ENCODE measurements at places on chromosomes 3 and 15.

- no peak for DNase-seq
Measured at GRCh38 chr3:127144631-127145030, 48.3 kb upstream of the PRR23E start.

DNA sequence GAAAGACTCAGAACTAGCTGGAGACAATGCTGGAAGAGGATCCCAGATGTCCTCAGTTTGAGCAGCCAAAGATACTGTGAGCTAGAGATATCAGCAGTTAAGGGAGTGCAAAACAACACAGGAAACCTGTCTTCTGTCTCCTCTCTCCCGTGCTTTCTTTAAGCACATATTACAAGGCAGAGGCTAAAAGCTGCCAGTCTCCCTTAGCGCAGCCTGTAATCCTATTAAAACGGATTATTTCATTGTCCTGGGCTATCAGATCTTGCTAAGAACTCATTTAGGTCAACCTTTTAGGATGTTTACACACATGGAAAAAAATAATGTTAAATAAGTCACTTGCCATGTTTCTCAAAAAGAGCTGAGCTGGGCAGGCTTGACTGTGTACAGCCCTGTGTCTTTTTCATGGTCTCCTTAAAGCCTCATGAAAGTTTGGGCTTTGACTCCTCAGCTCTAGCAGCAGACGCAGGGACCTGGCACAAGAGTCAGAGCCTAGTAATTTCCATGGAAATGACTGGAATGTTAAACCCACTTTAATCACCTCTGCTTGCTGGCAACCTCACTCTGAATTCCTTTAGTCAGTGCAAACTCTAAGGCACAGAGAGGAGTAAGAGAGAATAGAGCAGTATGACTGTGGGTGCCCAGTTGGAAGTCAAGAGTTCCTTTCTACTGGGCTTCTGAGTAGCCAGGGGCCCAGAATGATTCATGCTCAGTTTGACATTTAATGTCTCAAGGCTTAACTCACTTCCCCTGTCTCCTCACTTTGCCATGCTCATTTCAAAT lies 491.9 kb downstream of the NTRK3 start:
- DNase-seq, result no peak

DNA sequence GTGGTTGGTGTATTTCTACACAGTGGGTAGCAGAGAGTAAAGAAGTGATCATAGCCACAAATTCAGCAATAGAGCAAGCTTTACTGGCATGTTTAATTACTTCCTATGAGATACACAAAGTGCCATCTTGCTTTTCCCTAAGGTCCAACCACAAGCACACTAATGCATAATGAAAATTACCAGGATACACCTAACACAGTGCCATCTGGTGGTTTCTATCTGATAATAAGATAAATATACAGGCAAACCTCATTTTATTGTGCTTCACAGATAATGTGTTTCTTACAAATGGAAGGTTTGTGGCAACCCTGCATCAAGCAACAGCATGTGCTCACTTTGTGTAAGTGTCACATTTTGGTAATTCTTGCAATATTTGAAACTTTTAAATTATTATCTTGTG lies 223.0 kb downstream of the NSUN3 start:
- DNase-seq, result no peak

GRCh38 chr3:131735116-131735515 lies 232.3 kb upstream of the MRPL3 start:
- DNase-seq, result no peak

GRCh38 chr3:2714834-2715233 lies 395.3 kb downstream of the IL5RA start:
- no peak for DNase-seq

DNA sequence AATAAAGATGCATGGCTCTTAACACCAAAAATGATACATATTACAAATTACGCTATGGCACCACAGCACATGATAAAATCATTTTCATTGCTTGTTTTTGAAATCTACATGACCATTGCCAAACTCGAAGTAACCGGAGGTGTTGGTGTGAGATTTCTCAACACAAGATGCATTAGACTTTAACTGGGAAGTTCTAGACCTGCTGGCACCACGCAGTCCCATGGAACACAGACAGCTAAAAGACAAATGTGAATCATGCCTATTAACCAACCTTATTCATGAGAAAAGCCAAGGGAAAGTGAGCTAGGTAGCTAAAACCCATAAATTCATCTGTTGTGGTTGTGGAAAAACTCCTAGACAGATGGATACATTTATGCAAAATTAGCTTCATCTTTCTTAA lies 595.4 kb downstream of the FOXP1 start:
- DNase-seq, result no peak

GRCh38 chr15:64780600-64781156 lies 5.3 kb upstream of the RBPMS2 start:
- DNase-seq, result no peak

- DNase-seq, result no peak
Measured at GRCh38 chr3:72633534-72633933, 214.7 kb downstream of the SHQ1 start.

GRCh38 chr15:66405615-66406014 lies 18.9 kb downstream of the MAP2K1 start:
- no peak for DNase-seq

DNA sequence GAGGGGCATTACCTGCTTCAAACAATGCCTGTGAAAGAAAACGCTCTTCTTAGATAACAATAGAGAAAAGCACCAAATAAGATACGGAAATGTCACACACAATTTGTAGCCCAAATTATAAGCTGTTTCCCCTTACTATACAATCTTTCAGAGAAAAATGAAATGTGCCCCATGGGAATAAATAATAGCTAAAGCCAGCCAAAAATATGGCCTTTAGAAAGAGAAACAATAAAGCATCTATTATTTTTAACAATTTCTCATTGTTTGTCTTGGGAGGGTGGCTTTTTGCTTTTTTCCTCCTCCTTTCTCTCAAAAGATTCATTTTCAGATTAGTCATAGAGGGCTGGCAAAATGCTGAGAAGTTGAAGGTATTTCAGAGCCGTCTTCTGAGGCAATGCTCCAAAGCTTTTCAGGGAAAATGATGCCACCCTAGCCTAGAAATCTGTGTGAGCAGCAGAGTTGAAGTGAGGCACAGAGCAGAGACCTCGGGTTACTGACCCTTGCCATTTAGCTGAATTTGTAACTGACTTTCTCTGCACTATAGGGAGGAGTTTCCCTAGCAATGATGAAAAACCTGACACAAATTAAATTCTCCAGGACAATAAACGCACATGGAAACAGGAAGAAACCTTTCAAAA lies 86.3 kb upstream of the PRICKLE2 start:
- no peak for DNase-seq

GRCh38 chr3:184543256-184543655 lies 18.3 kb upstream of the EPHB3 start:
- DNase-seq, result no peak

GRCh38 chr15:79923079-79923514 lies 26.3 kb upstream of the MTHFS start:
- DNase-seq, result peak; percentile 70

- no peak for DNase-seq
Measured at GRCh38 chr3:195753581-195753980, 32.8 kb downstream of the MUC20 start.

DNA sequence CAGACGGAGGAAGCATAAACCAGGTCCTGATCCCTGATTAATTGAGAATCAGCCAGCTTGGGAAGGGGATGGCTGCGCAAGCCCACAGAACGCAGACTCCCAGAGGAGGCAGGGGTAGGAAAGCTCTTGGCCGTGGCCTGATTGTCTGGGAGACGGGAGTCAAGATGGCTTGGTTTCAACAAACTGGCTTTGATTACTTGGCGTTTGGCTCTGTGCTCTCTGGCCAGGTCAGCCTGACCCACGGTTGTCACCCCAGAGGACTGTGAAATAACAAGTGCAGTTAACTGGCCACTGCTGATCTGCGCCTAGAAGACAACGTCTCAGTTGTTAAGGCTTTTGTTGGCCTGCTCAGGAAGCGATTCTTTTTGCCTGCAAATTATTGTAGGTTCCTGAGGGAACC lies 387.0 kb upstream of the PROK2 start:
- DNase-seq, result no peak

- DNase-seq, result no peak
Measured at GRCh38 chr15:61138156-61138555, 90.9 kb downstream of the RORA start.

DNA sequence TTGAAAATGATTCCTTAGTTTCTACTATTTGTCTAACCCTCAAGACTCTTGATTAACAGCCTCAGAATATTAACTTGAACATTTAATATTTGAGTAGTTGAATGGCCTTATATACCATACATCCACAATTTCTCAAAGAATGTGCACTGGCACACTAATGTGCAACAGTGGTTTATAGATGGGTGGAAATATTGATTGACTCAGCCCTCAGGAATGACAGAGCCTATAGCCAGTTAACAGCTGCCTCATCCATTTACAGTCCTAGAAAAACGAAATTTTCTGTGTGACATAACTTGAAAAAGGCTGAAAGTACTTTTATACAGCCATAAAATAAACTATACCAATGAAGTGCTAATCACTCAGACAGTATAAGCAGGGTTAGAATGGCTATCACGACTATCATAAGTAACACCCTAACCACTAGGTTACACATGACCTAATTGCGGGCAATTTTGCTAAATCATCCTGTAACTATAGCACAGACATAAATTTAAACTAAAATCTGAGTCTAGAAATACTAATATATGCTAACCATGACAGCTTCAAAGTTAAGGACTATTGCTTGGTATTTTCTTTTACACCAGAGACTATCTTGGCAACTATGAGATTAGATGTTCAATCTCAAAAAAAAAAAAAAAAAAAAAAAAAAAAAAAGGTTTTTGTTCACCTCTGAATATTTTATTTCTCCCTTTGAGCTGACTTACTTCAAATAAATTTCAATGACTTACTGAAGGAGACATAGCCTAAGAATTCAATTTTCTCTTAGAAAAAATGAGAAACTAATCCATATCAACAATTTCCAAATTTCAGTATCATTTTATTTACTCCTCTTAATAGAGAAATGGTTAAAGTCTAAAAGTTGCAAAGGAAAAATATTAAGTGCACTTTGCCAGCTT lies 9.3 kb downstream of the SECISBP2L start:
- no peak for DNase-seq

DNA sequence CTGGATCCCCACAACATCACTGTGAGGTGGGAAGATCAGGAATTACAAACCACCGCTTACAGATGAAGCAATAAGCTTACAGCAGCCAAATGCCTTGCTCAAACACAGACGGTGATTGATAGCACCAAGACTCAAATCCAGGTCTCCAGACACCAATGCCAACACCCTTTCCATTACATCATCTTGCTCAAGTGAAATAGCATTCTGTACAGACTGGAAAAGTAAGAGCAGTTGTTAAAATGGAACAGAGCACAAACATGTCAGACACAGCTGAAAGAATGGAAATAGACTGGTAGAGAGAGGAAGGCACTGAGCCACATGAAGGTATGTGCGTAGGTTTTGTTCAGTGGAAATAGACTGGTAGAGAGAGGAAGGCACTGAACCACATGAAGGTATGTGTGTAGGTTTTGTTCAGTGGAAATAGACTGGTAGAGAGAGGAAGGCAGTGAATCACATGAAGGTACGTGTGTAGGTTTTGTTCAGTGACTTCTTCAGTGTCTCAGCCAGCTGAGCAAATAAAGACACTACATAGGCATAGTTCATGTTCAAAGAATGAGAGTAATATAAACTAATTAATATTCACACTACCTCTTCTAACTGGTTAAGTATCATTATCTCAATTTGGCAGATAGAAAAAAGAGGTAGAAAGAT lies 15.6 kb downstream of the CLDN1 start:
- no peak for DNase-seq

- no peak for DNase-seq
Measured at GRCh38 chr3:22585911-22586310, 617.2 kb upstream of the UBE2E2 start.

GRCh38 chr3:191137708-191138107 lies 61.3 kb upstream of the OSTN start:
- no peak for DNase-seq

GRCh38 chr3:36409862-36410261 lies 29.6 kb downstream of the STAC start:
- no peak for DNase-seq

GRCh38 chr15:76979331-76979925 lies 15.5 kb upstream of the PSTPIP1 start:
- no peak for DNase-seq

DNA sequence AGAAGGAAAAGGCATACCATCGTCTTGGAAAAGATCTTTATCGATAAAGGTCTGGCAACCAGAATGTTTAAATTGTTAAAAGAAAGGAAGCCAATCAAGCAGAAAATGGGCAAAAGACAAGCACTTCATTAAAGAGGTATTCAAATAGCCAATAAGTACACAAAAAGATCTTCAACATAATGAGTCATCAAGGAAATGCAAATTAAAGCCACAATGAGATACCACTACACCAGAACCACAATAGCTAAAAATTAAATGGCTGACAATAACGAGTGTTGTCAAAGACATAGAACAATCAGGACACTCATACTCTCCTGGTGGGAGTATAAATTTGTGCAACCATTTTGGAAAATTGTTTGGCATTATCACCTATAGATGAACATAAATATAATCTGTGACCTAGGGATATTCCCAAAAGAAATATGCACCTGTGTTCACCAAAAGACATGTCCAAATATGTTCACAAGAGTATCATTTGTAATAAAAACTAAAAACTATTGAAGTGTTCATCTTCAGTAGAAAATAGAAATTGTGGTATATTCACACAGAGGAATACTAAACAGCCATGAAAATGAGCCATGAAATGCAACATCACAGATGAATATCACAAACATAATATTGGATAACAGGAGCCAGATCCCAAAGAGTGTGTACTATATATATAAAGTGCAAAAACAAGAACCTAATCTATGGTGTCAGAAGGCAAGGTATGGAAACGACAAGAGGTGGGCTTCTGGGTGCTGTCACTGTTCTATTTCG lies 14.4 kb upstream of the BTBD1 start:
- no peak for DNase-seq

DNA sequence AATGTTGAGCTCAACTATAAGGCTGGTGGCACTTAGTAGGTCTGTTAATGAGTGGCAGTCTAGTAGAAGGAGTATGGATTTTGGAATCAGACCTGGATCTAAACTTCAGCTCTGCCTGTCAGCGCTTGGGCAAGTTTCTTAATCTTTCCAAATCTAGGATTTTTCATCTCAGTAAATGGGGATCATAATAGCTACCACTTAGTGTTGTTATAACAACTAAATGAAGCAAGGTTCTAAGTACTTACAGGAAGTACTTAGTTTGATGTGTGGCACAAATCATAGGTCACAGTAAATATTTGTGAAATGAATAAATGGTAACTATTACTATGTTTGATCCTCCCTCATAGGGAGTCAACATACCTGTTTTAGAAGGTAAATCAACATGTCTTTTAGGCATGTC lies 31.4 kb downstream of the SLC49A4 start:
- no peak for DNase-seq

DNA sequence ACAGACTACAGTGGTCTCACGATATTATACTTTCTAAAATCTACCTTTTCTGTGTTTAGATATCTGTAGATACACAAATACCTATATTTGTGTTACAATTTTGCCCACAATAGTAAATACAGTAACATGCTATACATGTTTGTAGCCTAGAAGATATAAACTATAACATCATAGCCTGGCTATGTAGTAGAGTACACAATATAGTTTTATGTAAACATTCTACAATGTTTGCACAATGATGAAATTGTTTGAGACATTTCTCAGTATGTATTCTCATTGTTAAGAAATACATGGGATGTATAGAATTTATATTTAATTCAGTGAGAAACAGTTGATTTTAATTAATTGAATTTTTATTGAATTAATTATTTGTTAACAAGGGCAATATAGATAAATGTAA lies 1367.0 kb downstream of the OTOL1 start:
- no peak for DNase-seq

Measured in activated CD4-positive, alpha-beta T cell treated with anti-CD3 and anti-CD28 coated beads, Interleukin-2, amount 50 U/mL, for 4 hours (primary cell).